IMR-90 (cell line): ENCODE measurements at places on chromosomes 6 and 20. TPM values are rescaled to one million over a fixed set of nuclear protein-coding genes. Genes with fewer than 3 reads are reported as not detected.

DNA sequence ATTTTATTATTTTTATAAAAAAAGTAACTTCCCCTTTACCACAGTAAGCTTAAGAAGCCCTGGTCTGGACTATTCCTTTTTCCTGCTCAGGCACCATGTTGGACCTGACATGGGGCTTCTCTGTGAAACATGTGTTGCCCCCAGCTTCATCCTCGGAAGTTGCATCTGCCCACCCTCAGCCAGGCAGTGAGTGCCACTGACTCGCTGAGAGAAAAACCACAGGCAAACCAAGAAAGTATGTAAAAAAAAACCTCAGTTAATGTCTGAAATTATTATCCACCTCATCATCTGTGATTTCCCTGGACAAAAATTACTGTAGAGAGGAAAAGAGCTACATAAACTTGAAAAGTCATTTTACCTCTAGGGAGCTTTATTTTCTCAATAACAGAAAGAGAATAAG is 109.9 kb upstream of the MCHR2 start:
- DNase-seq: peak; percentile 15

NKAPL gene
- total RNA-seq: 0.54 and 0.83 TPM in 2 replicates

DNA sequence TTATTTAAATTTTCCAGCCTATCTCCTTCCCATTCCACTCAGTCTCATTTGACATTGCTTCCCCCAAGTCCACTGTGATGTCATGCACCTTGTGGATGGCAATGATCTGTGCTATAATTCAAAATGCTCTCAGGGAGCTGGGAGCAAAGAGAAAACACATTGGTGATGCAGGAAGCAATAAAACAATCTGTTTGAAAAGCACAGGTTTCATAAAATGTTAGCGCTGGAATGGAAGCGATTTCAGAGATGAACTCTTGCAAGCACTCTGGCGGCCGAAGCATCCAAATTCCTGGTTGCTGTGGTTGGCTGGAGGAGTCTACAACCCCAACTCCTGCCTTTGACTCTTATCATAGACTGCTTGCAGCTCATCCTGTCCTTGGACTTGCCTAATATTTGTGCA is 167.0 kb downstream of the GMPR start:
- no peak for DNase-seq

TSPYL4 gene
- total RNA-seq: 22.0 and 23.1 TPM in 2 replicates

- peak; percentile 57 for DNase-seq
Measured at GRCh38 chr6:37607944-37608343, 89.7 kb downstream of the MDGA1 start.

FRK gene
- total RNA-seq: under 0.01 TPM in 2 replicates

GRCh38 chr6:116314218-116314617 is 34.5 kb upstream of the TSPYL1 start:
- DNase-seq: peak; percentile 47

DNA sequence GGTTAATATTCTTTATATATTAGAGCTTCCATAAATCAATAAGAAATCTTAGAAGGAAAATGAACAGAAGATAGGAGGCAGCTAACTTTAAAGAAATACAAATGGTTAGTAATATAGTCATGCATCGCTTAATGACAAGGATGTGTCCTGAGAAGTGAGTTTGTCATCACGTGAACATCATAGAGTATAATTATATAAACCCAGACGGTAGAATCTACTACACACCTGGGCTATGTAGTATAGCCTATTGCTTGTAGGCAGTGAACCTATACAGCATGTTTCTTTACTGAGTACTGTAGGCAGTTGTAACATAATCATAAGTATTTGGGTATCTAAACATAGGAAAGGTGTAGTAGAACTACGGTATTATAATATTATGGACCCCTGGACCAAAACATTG is 14.3 kb downstream of the TBPL1 start:
- no peak for DNase-seq

DNA sequence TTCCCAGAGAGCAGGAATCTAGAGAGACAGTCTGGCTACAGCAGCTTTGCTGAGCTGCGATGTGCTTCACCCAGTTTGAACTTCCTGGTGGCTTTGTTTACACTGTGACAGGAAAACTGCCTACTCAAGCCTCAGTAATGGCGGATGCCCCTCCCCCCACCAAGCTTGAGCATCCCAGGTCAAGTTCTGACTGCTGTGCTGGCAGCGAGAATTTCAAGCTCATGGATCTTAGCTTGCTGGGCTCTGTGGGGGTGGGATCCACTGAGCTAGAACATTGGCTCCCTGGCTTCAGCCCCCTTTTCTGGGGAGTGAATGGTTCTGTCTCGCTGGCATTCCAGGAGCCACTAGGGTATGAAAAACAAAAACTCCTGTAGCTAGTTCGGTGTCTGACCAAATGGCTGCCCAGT is 91.0 kb upstream of the ESR1 start:
- no peak for DNase-seq

C4B gene
- 0.54 and 0.56 TPM in 2 replicates for total RNA-seq

DNA sequence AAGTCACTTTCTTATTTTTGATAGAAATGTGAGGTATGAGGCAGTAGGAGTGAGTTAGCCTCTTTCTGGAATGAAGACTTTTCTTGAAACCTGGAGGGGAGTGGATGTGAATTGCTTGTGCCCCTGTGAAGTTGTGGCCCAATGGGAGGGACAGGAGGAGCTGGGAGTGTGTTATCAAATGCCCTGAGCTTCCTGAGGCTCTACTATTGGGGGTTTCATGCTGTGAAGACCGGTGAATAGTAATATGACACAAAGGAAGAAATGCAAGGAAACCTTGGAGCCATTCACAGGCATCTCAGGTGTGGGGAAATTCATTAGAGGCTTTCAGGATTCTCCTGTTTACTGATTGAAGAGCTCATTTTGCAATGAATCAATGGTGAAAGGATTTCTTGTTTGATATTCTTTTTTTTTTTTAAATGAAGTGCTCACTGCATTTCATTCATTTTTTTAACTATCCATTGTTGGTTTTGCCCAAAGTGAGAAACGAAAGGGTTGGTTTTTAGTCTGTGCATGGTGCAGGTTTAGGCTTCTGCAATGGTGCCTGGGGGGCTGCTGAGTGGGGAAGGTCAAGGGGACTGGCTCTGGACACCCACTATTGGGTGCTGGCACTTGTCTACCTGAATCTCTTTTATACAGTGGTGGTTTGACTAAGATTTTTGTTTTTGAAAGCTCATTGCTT is 8.2 kb downstream of the RNF144B start:
- DNase-seq: no peak

TNFRSF6B gene
- total RNA-seq: 1.1 and 1.3 TPM in 2 replicates

DDR1 gene
- total RNA-seq: 5.6 and 6.7 TPM in 2 replicates

- no peak for DNase-seq
Measured at GRCh38 chr6:47130086-47130485, 88.0 kb upstream of the ADGRF1 start.

DNA sequence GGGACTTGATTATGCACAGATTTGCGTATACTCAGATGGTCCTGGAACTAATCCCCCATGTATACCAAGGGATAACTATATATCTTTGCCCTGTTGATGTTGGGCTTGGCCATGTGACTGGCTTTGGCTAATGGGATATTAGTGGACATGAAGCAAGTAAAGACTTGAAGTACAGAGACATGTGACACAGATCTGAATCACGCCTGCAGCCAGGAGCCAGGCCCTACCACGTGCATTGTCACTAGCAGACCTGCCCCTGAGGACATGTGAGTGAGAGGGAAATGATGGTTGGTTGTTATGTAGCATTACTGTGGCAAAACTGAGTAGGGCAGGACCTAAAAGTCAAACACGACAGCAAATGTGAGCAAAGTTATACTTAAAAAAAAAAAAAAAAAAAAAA is 155.7 kb downstream of the AKAP7 start:
- DNase-seq: no peak

- DNase-seq: no peak
Measured at GRCh38 chr20:51833326-51833725, 31.0 kb upstream of the SALL4 start.

CALHM4 gene
- not detected in 2 replicates for total RNA-seq

GRCh38 chr6:22313796-22314195 is 17.0 kb upstream of the PRL start:
- DNase-seq: no peak

DNA sequence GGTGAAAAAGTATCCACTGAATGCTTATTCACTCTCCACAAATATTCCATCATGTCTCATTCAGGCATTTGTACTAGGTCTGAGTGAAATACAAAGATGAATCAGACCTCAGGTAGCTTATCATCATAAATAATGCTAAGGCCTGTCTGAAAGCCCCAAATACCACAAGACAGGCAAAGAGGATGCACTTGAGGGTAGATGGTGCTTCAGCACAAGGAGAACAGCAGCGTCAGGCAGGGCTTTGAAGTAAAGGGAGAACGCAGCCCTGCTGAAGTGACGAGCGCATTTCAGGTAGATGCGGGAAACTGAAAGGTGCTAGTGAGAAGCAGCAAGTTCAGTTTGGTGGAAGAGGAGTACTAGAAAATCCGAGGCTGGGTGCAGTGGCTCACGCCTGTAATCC is 38.7 kb downstream of the MAP3K5 start:
- no peak for DNase-seq

ACSS1 gene
- 0.56 and 0.72 TPM in 2 replicates for total RNA-seq
